ENCODE measurements at places on chromosomes 4 and X.

- DNase-seq: no peak
Measured at GRCh38 chr4:123353656-123354055, 42.9 kb upstream of the SPRY1 start.

- DNase-seq: no peak
Measured at GRCh38 chrX:14819769-14820168, 53.1 kb downstream of the FANCB start.

DNA sequence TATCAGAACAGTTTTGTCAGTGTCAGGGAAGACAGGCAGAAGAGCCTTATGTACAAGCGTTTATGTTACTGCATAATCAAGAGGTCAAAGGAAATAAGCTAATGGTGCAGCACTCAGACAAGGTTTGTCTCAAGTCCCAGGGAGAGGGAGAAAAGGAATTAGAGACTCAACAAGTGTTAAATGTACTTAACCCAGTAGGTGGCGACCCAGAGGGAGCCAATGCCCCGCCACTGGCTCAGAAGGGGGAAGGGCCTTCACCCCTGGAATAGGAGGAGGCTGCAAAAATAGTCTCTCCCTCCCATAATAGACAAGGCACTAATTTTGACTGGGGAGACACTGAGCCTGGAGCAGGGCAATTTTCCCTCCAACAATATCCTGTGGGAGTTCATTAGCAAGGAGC, 14.1 kb upstream of the PAPSS1 start:
- DNase-seq: peak; percentile 45

DNA sequence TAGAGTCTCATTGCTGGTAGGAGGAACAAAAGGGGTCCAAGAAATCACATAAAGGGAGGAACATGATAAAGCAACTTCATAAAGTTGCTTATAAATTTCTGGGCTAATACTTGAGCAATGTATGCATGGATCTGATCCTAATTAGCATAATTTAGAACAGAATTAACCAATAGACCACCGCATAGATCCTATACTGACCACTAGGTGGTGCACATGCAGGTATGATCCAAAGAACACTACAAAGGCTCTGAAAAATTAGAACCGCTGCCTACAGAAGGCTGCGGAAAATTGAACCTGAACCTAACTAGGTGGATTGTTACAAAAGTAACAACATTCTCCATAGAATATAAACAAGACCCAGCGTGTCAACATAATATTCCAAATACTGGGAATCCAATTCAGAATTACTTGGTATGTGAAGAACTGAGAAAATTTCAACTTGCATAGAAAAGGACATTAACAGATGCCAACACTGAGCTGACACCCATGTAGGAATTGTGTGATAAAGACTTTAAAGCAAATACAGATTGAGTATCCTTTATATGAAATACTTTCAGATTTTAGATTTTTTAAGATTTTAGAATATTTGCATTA, 23.3 kb downstream of the BRCC3 start:
- no peak for DNase-seq

DNA sequence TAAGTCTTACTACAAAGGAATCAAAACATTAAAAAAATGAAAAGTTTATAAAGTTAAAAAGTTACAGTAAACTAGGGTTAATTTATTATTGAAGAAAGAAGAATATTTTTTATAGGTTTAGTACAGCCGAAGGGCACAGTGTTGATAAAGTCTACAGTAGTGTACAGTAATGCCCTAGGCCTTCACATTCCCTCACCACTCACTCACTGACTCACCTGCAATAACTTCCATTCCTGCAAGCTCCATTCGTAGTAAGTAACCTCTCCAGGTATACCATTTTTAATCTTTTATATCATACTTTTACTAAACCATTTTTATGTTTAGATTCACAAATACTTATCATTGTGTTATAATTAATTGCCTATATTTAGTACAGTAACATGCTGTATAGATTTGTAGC, 307.5 kb upstream of the FAM241A start:
- DNase-seq: no peak

DNA sequence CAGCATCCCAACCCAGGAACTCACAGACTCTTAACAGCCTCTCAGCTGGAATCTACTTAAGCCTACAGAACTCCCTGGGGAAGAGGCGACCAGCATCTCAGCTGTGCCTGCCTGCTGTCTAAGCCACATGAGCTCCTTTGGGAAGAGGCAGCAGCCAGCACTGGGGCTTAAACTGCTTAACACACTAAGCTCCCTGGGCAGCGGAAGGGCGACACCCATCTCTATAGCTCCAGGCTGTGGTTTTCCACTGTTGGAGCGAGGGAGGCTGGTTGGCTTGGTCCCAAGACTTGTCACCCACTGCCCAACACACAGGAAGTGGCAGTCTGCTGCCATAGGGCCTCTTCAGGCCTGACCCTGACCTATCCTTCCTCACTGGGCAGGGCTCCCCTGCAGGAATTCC, 1544.1 kb upstream of the ADGRL3 start:
- DNase-seq: peak; percentile 7

GRCh38 chrX:33178690-33179089, 32.7 kb downstream of the DMD start:
- no peak for DNase-seq

DNA sequence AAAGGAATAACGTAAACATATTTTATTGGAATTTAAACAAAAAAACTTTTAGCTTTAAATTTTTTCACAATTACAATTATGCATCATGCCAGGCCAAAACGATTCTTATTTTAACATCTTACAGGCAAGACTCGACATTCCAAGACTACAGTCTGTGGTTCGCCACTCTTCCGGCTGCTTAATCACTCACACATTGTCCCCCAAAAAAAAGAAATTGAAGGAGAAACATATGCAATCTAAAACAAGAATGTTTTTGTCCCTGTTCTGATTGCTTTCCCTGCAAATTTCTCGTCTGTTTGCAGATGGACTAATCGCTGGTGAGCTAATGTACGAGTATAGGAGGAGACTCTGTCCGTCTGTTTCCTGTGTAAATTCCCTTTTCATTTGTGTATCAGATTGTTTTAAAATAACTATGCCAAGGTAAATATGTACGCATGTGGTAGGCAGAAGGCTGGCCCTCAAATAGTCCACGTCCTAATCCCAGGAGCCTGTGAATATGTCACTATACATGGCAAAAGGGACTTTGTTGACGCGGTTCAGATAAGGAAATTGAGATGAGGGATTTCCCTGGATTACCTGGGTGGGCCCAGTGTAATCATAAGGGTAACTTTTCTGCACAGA, 37.7 kb upstream of the MTNR1A start:
- no peak for DNase-seq

DNA sequence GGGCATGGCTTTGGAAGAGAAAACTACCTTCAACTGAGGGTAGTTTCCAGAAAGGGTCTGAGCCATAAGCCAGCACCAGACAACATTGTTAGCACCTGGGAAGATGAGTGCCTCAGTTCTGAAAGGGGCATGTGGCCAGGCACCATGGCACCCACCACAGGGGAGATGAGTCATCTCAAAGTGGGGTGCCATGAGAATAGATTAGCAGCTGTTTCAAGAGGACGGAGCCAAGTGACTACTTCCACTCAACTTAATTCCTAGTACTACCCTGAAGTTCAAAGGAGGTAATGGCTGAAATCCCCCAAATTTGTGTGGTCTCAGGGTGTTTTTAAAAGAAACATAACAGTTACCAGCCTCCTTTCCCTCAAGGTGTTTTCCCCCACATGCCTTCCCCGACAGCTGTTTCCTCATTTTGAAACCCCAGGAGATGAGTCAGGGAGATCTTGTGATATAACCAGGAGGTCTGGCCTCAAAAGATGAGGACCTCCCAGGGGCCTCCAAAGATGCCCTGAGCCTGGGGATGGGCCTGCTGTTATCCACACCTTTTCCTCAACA, 27.8 kb upstream of the FTHL17 start:
- no peak for DNase-seq

DNA sequence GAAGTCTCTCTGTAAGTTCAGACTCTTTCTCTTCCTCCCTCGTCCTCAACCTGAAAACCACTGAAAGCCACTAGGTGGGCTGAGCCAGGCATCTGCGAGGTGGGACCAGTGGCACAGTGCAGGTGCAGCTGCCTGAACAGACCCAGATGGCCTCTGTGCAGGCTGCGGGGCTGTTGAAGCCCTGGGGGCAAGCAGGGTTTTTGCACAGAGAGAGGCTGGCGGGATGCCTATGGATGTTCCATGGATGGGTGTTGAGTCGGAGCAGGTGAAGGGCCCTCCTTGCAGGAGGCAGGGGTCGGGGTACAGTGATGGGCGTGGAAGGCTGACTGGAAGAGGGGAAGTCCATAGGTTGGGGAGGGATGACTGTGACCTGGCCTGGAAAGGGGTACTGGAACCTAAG, 350.2 kb upstream of the FAT1 start:
- DNase-seq: no peak

GRCh38 chrX:108071578-108071977, 19.8 kb downstream of the PSMD10 start:
- no peak for DNase-seq

- DNase-seq: no peak
Measured at GRCh38 chr4:118734491-118735205, 49.5 kb downstream of the METTL14 start.

- DNase-seq: no peak
Measured at GRCh38 chr4:153026591-153027346, 90.6 kb downstream of the FHDC1 start.

DNA sequence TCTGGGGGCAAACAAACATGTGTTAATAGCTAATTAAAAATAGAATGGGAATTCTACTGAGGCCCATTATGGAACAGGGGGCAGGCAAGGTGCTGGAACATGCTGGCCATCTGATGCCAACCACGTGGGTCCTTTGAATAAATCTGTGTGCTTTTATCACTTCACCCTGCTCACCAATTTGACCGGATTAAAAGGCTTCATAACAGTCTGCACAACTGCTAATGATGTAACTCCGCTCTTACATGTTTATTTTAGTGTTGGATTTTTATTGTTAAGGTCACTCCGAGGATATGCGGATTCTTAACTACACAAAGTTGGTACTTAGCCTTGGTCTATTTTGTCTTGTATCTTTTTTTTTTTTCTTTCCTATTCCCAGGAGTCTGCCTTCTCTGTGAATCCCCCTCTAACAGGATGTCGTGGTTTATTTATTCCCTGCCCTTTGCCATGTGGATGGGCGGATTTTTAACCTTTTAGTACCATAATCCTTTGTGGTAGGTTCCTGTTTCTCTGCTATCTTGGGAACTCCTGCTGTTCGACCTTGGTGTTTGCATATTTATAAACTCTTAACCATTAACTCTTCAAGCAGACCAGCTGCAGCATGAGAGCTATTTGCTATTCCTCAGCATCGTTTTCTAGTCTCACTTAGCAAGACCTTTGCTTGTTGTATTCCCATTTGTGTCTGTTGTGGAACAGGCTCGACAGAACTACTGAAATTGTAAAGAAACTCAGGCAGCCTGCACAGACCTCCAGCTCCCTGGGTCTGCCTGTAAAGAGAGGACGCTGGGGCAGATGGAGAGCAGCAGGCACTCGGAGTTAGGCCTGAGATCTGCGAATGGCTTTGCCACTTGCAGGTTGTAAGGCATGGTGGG, 38.0 kb downstream of the TRIM2 start:
- DNase-seq: no peak

- DNase-seq: no peak
Measured at GRCh38 chr4:52823702-52824092, 38.4 kb upstream of the RASL11B start.

- no peak for DNase-seq
Measured at GRCh38 chr4:119638359-119638758, 9.8 kb upstream of the PDE5A start.

GRCh38 chr4:78588894-78589545, 37.5 kb downstream of the ANXA3 start:
- DNase-seq: no peak

DNA sequence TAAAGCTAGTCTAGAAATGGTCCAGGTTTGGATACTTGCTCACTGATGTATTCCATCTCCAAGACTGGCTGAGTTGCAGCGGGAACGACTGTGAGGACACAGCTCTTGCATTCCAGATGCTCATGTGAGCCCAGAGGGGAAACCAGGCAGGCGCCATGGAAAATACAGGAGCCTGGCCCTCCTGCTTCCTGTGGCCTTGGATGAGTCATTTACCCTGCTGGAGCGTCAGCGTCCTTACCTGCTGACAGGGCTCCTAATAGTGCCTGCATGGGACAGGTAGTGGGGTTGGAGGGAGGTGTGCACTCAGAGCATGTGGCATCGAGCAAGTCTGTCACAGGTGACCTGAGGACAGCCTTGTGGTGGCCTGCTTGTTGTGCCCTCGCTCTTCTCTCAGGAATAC, 69.4 kb downstream of the NSG1 start:
- peak; percentile 8 for DNase-seq

GRCh38 chrX:41671082-41671481, 17.7 kb upstream of the GPR34 start:
- no peak for DNase-seq

DNA sequence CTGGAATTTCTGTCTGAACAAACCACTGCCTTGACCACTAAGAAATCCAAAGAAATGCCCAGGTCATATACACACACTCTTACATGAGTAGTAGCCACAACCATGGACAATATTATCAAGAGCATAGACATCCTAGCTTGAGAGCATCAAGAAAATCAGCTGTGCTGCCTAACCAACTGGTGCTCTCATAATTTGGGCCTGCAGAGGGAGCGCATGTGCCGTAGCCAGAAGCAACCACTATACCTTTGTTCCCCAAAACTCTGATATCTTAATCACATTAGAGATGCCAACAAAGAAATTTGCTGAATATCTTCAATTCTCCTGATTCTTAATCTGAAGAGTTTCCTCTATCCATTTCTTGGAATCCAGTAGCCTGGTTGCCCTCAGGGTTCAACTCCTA, 163.6 kb downstream of the ZNF674 start:
- peak; percentile 19 for DNase-seq

DNA sequence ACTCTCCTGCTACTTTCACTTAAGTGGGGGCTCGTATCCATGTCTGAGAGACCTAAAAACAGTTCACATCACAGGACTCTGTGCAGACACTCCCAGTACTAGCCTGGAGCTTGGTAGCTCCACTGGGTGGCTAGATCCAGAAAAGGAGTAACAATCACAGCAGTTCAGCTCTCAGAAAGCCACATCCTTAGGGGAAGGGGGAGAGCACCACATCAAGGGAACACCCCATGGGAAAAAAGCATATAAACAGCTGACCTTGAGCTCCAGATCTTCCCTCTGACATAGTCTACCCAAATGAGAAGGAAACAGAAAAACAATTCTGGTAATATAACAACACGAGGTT, 175.8 kb downstream of the FAM13A start:
- no peak for DNase-seq

- DNase-seq: no peak
Measured at GRCh38 chr4:45944000-45944399, 179.9 kb downstream of the GABRG1 start.

DNA sequence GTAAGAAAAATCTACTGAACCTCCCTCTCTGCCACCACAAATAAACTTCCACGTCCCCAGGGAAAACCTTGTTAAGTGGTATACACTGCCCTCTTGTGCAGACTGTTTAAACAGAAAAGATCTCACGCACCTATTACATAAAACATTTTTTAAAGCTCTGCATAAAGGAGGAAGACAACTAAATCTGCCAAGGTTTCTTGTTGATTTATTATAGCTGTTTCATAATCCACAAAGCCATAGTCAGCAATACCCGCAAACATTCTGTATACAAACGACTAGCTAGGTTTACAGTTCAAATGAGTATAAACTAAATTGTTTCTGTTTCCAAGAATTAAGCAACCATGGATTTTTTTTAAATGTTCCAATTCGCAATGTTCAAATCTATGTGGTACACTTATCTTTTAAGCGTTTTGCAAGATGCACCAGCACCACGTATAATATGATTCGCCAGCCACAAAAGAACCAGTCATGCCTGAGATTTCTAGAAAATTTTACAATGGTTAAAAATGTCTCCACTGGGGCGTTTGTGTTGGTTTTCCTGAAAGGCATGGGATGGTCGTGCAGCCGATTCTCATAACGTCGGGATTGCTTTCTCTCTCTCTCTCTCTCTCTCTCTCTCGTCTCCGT, 164.6 kb downstream of the PRKX start:
- peak; percentile 11 for DNase-seq

Measured in urothelium cell line (cell line).